ENCODE measurements at places on chromosomes 5 and 9.

DNA sequence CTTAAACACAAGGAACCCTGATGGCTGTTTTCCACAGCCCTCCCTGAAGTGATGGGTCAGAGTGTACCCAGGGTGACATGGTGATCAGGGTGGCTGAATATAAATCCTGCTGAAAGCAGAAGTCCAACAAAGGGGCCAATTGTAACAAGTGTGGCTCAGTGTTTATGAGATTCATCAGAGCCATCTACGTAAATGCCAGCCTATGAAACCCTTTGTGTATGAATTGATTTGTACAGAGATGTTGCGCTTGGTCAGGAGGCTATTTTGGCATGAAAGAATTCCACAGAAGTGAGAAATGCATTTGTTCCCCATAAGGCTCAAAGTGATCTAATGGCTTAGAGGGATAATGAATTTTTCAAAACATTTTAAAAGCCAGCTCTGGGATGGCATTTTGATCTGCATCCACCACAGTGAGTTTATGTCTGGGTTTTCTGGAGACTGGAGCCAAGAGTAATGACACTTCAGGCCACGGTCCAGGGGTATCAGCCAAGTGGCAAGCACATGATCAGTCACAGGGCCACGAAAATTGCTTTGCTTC is 12.4 kb downstream of the PRUNE2 start:
- no peak for DNase-seq

DNA sequence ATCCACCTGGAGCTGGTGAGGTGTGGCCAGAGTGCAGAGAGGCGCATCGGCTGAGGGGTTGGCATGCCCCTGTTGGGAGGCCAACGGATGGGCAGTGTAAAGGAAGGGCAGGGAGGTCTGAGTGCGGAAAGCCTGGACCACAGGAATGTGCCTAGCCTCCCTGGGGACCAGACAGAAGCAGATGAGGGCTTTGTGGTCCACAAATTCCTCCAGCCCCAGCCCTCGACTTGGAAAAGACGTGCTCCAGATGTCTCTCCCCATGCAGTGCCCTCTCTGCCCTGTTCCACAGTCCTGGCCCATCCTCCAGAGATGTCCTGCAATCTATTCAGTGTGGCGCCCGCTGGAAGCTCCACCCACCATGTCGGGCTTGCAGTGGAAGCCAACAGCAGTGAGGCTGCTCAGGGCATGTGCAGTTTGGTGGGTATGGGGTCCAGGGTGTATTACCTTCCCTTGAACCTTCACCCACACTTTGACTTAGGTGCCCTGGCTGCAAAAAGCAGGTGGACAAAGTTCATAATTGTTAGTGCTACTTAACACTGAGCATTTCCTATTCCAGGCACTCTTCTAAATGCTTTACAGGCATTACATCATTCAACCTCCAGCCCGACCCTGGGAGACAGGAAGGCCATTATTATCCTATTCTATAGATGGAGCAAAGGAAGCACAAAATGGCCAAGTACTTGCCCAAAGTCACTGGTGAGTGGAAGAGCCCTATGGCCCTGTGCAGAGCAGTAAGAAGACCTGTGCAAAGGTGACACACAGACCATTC is 120.2 kb upstream of the SLC25A48 start:
- no peak for DNase-seq

DNA sequence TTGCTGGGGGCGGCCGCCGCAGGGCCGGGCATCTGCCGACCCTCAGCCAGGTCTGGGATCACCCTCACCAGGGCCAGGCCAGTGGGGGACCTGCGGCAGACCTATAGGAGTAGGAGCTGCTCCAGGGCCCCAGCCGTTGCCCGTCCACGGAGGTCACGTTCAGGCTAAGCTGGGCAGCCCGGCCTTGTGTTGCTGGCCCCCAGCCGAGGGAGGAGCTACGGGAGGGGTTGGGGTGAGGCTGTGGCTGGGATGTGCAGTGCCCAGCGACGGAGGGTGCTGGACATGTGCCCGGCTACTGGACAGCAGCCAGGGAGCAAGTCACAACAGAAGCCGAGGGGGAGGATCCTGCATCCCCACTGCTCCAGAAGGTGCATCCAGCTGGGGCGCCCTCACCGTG is 39.6 kb upstream of the SLC6A19 start:
- no peak for DNase-seq

- DNase-seq: no peak
Measured at GRCh38 chr9:111926421-111926875, 29.8 kb downstream of the UGCG start.

GRCh38 chr5:164296603-164297080 is 791.2 kb downstream of the MAT2B start:
- no peak for DNase-seq
